ENCODE measurements at places on chromosomes 7 and 10. TPM values are rescaled to one million over a fixed set of nuclear protein-coding genes. Genes with fewer than 3 reads are reported as not detected.

DNA sequence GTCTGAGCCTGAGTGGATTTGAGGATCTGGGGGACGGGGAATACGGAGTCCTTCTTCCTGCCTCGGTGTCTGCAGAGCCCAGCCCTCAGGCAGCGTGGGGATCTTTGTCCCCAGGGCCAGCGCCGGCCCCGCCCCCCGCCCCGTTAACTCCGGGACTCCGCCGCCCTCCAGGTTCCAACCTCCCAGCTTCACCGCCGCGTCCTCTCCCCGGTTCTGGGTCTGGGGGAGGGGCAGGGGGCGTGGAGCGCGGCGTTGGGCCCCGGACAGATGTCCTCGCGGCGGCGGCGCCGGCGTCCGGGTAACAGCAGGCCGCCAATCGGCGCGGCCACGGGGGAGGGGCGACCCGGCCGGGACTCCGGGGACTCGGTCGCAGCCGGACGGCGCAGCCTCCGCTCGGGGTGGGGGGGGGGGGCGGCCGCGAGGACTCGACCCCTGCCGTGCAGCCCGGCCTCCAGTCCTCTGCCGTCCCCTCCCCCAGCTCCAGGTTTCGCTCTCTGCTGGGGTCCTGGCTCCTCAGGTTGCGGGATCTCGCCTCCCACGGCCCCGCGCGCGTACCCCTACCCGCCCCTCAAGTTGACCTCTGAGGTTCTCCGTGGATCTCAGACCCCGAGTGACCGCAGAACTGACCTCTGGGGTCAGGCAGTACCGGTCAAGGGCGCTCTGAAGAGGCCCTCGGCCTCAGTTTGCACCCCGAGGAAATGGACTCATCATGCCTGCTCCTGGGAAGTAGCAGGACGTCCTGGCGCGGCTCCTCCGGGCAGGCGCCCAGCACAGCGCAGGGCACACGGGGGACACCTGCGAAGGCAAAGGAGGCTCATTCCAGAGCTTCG is 2.3 kb upstream of the ELFN1 start:
- DNase-seq, result no peak

KLF14 gene
- 0.17 TPM for total RNA-seq

- peak; percentile 82 for DNase-seq
These were observed 3.6 kb downstream of the FIGNL1 start for GRCh38 chr7:50446542-50446960.

GRCh38 chr7:114527589-114527988 is 113.0 kb downstream of the FOXP2 start:
- no peak for DNase-seq

CTNNA3 gene
- not detected for total RNA-seq

DNA sequence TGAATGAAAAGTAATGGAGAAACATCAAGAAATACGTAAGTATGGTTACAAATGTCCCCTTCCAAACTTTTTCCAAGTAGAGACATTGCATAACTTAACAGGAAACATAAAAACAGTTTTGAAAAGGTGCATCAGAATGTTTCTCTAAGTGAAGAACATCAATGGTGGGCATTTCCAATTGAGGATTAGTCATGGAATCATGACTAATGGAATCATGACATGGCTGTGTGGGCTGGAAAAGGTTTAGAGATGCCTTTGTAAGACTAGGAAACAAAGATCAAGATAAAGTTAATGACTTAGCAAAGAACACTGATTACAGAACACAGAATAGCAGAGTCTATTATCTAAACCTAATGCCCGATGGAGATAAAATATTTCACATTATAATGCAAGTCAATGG is 272.0 kb downstream of the HPSE2 start:
- no peak for DNase-seq

DNA sequence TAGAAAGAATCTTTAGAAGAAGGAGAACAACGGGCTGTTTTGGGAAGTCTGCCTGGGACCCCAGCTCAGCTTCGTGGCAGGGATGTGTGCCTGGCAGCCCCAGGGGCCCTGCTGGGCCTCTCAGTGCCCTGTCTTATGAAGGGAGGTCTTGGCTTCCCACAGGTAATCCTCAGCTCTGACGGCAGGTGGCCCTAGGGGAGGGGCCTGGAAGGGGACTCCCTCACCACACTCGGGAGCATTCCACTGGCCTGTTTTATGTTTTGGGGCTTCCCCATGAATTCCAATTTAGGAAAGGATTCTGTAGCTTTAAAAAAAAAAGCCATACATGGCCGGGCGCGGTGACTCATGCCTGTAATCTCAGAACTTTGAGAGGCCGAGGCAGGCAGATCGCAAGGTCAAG is 3.0 kb upstream of the DMBT1 start:
- peak; percentile 23 for DNase-seq

- no peak for DNase-seq
These were observed 761 bp downstream of the PTF1A start for GRCh38 chr10:23192712-23193434.

PTPRN2 gene
- 1.9 TPM for total RNA-seq

DNA sequence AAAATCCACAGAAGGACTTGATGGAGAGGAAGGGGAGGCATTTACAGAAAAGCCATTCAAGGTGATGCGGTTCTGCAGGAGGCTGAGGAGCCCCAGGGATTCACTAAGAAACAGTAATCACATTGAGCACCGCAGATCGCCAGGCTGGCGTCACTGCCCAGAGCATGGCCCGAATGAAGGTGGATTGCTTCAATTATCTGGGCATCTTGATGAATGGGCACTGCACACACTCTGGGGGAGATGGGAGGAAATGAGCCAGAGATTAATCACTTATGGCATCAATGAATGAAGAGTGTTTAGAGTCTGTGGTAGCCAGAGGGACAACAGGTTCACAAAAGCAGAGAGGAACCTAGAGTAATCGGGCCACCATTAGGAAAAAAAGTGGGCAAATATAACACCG is 292.1 kb downstream of the ZEB1 start:
- no peak for DNase-seq

DNA sequence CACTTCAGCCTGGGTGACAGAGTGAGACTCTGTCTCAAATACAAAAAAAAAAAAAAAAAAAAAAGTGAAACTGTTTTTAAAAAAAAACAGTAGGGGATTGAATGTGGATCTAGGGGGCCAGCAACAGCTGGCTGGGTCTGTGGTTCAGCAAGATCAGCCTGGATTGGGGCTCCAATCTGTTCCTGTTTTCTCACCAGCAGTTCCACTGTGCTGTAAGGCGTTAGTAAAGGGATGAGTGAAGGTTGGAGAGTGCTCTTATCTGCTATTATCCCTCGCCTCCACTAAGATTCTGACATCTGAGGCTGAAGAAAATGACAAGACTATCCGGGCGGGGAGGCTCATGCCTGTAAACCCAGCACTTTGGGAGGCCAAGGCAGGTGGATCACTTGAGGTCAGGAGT is 41.6 kb upstream of the GTF2IRD1 start:
- no peak for DNase-seq

DNA sequence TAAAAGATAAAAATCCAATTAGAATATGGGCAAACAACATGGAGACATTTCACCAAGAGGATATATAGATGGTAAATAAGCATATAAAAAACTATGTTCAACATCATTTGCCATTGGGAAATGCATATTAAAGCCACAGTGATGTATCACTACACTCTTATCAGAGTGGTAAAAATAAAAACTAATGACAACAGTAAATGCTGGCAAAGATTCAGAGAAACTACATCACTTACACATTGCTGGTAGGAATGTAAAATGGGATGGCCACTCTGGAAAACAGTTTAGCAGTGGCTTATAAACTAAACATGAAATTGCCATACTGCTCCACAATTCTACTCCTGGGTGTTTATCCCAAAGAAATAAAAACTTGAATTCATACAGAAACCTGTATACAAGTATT is 59.2 kb downstream of the CROT start:
- no peak for DNase-seq

TAS2R4 gene
- 2.4 TPM for total RNA-seq

HPSE2 gene
- total RNA-seq, result not detected

FAM25A gene
- total RNA-seq, result not detected

IDI2 gene
- total RNA-seq, result not detected

DNA sequence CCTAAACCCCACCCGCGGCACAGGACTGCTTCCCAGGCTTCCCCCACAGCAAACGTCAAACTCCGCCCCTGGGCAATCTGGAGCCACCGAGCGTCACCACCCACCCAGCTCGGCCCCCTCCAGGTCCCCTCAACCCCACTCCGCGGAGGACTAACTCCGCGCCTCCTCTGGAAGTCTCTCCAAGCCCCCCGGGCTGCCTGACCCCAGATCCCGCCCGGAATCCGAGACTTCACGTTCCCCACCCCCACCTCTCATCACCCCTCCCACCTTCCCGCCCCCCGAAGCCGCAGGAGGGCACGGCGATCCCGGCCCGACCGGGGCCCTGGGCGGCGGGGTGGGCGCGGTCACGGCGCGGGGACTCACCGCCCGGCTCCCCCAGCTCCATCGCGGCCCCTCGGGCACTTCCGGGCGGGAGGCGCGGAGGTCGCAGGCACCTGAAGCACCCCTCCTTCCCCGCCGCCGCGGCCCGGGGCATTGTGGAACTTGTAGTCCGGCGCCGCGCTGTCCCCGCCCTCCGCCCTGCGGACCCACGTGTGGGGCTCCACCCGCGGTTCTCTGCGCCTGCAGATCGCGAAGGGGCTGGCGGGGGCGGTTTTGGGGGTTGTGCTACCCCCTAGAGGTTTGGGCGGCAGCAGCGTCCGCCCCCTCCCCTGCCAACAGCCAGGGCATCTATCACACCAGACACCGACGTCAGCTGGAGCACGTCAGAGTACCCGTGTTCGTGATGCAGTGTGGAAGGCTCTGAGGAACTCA is at the start of gene TMUB1:
Gene TMUB1, minus strand, starts transcription at position 423 of the 753 bp plus-strand sequence. CDS start 930 bp downstream, outside the sequence.
- DNase-seq, result peak; percentile 78

ACTL6B gene
- not detected for total RNA-seq

DNA sequence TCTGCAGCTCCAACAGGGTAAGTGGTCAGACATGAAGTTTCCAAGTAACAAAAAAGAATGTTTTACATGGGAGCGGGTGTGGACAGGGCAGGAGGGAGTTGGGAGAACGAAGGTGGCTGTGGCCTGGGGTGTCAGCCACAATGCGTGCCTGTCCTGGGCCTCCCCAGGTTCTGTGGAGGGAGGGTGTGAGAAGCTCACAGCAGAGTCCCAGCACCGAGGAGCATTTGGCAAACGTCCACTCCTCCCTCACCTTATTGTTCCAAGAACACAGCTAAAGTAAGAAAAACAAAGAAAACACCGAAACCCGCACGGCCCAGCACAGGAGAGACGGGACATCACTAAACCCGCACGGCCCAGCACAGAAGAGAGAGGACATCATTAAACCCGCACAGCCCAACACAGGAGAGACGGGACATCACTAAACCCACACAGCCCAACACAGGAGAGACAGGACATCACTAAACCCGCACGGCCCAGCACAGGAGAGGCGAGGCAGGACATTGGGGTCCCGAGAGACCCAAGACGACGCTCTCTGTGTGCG is 226.4 kb downstream of the MAD1L1 start:
- DNase-seq, result no peak

- no peak for DNase-seq
These were observed 391.9 kb upstream of the NPVF start for GRCh38 chr7:25619963-25620799.

SPDYE2B gene
- not detected for total RNA-seq

- DNase-seq, result no peak
These were observed 94.5 kb downstream of the ZNF33B start for GRCh38 chr10:42543840-42544372.

- DNase-seq, result peak; percentile 82
These were observed at the start of gene CSTF2T for GRCh38 chr10:51699475-51700227. TSS of gene CSTF2T (minus strand) at chr10:51699595. CDS start at chr10:51699549, 46 bp downstream.

DNA sequence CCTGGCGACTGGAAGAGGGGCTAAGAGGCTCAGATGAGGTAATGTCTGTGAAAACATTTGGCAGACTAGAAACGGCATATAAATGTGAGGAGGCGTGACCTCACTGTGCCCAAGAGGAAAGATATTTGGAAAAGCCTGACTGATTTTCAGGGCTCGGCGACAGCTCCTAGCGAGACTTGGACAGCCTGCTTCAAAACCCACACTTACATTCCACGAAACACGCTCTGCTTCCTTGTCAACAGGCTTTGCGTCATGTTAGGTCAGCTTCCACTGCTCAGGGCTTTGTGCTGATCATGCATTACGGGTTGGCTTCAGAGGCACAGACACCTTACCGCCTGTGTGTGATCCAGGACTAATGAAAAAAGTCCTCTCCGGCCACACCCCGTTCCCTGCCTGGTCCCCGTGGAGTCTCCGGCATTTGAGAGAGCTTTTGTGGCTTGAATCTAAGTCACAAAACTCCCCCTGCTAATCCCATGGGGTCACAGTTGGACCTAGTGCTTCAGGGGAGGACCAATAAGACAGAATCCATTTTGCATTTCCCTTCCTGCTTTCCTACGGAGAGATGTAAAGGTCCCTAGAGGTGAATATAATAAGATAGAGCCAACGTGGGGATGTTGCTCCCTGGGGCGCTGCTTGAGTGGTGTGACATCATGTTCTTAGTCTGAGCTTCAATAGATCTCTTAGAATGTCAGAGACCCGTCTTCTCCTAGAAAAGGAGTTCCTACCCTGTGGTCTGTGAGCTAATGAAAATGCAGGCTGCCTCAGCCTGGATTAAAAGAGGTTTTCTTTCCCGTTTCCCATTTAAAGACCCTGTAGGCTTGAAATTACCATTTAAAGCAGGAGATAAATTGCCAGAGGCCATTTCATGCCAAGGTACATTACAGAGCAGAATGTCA is 25.5 kb downstream of the FGFBP3 start:
- DNase-seq, result no peak

- DNase-seq, result no peak
These were observed 24.7 kb upstream of the MCM10 start for GRCh38 chr10:13136651-13137050.

DNA sequence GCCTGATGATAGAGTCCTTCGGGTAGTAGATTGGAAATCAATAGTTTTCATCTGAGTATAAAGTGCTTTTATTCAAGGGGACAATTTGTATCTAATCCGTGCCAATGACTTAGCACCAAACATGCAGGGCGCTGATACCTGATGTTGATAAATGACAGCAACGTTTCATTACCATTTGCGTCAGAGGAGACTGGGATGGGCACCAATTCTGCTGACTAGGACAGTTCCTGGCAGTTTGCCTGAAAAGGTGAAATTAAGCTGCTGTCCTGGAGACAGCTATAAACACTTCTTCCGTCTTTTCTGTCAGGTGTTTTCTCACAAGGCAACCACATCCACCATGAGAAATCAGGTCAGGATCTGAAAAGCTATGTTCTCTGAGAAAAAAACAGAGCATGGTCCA is 1136.4 kb downstream of the TYW1 start:
- no peak for DNase-seq

DNA sequence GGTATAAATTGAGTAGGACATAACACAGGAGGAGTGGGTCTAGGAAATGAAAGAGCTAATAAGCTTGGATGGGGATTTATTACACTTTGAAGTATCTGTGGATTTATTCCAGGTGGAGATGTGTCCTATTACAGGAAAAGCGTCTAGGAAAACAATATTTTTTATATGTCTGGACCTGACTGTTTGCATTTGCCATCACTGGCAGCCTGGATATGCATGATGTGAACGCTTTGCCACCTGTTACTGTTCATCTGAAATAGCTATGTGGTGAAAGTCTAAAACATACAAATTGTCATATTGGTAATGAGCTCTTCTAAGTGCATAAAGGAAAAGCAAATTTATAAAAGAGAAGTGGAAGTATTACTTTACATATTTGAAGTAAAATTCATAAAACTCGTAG is 31.6 kb upstream of the AGMO start:
- DNase-seq, result no peak

GRCh38 chr10:84296091-84296981 is 32.1 kb upstream of the CCSER2 start:
- DNase-seq, result no peak

- DNase-seq, result no peak
These were observed 46.0 kb downstream of the ZNRF2 start for GRCh38 chr7:30330134-30331111.

GRCh38 chr7:128757203-128757602 is 18.0 kb downstream of the CALU start:
- no peak for DNase-seq

PLCE1 gene
- total RNA-seq, result 1.8 TPM
